ENCODE measurements at places on chromosomes 1 and 21. TPM values are rescaled to one million over a fixed set of nuclear protein-coding genes. Genes with fewer than 3 reads are reported as not detected.

DNA sequence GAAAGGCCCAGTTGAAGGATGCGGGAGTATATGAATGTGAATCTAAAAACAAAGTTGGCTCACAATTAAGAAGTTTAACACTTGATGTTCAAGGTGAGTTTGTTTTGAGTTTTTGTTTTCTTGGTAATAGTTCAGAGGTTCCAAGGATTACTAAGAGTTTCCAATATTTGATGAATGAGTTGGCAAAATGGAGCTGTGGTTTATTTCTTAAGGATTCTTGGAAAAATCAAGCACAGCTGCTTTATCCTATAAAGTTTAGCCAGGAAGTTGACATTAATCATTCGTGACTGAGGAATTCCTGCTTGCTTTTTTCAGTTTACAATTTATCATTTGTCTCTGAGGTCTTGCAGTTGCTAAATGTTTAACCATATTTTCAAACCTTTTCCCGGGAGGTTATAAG lies 15.1 kb downstream of the VCAM1 start:
- no peak for DNase-seq

DNA sequence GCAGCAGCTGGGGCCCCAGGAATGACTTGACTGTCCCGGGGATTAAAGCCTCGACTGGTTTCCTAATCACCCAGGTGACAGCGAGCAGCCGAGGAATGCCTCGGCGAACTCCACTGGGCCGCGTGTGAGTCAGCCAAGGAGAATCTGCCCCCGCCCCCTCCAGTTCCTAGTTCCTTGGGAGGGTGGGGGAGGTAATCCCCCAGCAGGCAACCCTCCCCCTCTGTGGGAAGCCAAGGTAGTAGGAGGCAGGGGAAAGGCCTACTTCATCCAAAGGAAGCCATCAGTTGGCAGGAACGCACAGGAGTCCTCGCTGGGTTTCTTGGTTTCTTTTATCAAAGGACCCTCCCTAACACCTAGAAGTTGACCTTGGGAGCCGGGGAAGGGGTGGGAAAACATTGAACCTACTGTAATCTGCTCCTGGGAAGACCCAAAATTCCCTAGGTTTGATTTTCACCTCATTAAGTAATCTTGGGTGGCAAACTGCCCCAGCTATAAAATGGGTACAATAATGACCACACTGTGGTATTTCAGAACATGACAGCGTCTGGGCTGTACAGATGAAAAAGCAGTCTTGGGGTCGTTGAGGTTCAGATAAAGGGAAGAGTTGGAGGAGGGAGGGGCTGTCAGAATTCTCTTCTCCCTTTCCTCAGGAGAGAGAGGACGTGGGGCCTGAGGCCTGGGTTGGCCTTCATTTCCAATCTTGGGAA lies 1.4 kb downstream of the TENT5B start:
- DNase-seq, result peak; percentile 82

GRCh38 chr1:11978301-11978700 lies 1.9 kb upstream of the MFN2 start:
- no peak for DNase-seq

DNA sequence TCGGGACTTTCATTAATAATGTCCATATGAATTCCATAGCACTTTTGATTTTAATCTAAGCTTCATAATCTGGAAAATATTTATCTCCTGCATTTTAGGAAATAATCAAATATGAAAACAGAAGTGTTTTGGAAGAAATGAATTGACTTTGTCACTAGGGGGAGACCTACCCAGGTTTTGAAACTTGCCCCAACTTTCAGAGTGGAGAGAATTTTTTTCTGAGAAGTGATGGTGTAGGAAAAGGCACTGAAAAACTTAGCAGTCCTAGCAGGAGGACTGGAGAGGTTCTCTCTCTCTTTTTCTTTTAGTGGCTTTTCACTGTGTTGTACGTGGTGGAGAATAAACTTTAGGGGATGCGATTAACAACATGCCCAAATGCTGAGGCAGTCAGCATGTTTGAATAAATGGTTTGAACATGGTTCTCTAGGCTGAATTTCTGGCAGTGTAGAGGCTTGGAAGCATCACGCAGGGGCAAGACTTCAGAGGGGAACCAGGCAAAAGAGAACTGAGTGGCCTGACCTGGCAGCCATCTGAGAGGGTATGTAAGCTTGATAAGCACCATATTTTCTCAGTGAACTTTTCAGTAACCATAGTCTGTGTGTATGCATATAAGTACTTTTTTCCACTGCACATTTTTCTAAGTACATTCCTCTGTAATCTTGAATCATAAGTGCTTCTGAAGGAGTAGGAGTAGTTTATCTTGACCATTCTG lies 68.3 kb upstream of the NEK7 start:
- DNase-seq, result no peak

GRCh38 chr1:233790662-233791371 lies 113.7 kb upstream of the SLC35F3 start:
- no peak for DNase-seq

GRCh38 chr1:36696261-36696940 lies 213.7 kb upstream of the CSF3R start:
- no peak for DNase-seq

DNA sequence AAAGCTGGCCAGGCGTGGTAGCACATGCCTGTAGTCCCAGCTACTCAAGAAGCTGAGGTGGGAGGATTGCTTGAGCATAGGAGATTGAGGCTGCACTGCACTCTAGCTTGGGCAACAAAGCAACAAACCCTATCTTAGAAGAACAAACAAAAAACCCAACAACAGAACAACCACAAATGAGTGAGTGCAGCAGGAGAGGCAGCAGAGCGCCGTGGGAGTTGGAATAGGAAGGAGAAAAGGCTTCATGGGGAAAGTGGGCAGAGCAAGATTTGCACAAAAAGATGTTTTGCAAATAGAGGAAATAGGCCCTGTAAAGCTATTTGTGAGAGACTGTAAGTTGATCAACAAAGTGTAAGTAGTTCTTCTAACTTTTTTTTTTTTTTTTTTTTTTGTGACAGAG lies 19.6 kb downstream of the SMAP2 start:
- no peak for DNase-seq

- DNase-seq, result no peak
Measured at GRCh38 chr1:70462611-70463010, 51.5 kb downstream of the CTH start.

- DNase-seq, result no peak
Measured at GRCh38 chr1:53138991-53139884, 3.2 kb downstream of the SLC1A7 start.

DNA sequence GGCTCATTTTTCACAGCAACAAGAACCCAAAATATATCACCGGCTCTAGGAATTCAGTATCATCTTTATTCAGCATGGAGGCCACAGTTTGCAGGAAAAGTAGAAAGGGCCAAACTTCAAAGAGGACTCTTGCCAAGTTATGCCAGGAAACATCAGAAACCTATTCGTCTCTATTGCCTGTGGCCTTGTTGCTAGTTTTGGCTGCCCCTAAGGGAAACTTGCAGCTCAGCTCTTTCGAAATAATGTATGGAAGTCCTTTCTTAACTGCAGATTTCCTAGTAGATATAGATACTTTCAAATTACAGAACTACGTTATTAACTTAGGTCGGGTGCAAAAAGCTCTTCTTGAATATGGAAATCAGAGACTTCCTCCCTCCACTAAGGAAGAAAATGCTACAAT lies 4.2 kb upstream of the NENF start:
- no peak for DNase-seq

DNA sequence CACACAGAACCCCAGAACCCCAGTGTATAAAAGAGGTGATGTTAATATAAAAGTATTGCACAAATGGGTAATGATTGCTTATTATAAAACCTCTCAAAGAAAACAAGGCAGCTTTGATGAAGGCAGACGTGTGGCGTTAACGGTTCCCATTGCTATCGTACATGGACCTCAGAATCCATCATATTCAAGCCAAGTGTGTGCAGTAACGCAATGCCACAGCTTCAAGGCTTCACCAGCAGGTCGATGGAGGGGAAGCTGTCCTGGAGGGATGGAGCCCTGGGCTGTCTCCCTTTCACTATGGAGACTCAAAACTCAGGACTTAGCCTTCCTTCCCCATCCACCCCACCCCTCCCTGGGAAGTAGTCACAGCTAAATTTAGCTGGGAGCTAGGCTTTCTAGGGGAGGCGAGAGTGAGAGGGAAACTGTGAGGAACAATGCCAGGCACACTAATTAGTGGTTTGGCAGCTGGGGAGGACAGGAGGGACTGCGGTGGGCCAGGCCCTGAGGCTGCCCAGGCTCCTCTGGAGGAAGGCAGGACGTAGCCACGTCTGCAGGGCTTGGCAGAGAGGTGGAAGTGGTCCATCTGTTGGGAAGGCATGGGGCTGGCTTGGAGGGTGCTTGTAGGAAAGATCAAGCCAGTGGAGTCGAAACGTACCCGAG lies 121.2 kb downstream of the HMGB4 start:
- DNase-seq, result no peak

Gene CRYBG2
- total RNA-seq, result 25.2 TPM

Gene PADI1
- 0.86 TPM for total RNA-seq
